Upper lobe of right lung (tissue), 1 donor: ENCODE measurements at places on chromosomes 3 and 15. TPM values are rescaled to one million over a fixed set of nuclear protein-coding genes. Genes with fewer than 3 reads are reported as not detected.

GRCh38 chr3:183212096-183212495 is 41.0 kb upstream of the B3GNT5 start:
- H3K4me3 ChIP-seq = no peak overlapping the region
- H3K4me1 ChIP-seq = peaks cover 20% of the 10 kb centered on the region
- no peak for DNase-seq
- no peaks in the 10 kb centered on the region for H3K27me3 ChIP-seq
- H3K36me3 ChIP-seq = no peaks in the 10 kb centered on the region

DNA sequence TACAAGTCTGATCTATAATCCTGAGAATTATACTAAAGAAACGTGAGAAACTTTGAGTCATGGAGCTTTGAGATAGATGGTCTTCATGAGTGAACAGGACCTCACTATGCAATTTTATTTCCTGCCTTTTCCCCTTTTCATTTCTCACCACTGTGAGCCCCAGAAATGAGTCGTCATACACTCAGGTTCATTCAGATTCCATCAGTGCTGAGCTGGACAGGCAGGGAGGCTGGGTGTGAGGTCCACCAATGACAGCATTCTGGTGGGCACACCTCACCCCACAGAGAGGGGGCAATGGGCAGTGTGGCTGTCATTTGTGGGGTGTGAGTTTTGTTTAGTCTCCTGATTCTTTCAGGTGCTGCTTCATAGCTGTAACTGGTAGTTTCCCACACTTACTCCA is 16.9 kb downstream of the TIGIT start:
- no peaks in the 10 kb centered on the region for H3K4me1 ChIP-seq
- no peak for DNase-seq
- no peak overlapping the region for H3K4me3 ChIP-seq
- H3K27me3 ChIP-seq = no peaks in the 10 kb centered on the region

DNA sequence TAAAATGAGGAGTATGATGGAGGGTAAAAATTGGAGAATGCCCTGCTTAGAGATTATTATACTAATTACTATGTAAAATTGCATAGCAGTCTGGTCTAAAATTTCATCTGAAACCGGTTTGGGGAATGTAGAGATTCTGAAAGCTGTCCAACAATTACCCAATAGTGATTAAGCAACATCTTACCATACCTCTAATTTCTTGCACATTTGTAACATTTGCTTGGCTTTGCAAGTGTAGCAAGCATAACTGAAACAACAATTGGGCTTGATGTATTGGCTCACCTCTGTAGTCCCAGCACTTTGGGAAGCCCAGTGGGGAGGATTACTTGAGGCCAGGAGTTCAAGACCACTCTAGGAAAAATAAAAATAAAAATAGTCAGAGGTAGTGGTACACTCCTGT is 17.4 kb downstream of the AADACL2 start:
- no peaks in the 10 kb centered on the region for H3K36me3 ChIP-seq
- H3K4me1 ChIP-seq = no peaks in the 10 kb centered on the region
- H3K4me3 ChIP-seq = no peak overlapping the region

Gene PSTPIP1
- 16.0 TPM for total RNA-seq

Gene TRPM1
- total RNA-seq = not detected

Gene GCHFR
- 55.2 TPM for total RNA-seq

Gene HTR3E
- not detected for total RNA-seq
